ENCODE measurements at places on chromosomes 3 and 15.

- DNase-seq, result peak; percentile 36
Measured at GRCh38 chr3:4492208-4493013, 737 bp upstream of the ITPR1 start.

GRCh38 chr15:61811952-61812351 lies 248.3 kb downstream of the VPS13C start:
- no peak for DNase-seq

DNA sequence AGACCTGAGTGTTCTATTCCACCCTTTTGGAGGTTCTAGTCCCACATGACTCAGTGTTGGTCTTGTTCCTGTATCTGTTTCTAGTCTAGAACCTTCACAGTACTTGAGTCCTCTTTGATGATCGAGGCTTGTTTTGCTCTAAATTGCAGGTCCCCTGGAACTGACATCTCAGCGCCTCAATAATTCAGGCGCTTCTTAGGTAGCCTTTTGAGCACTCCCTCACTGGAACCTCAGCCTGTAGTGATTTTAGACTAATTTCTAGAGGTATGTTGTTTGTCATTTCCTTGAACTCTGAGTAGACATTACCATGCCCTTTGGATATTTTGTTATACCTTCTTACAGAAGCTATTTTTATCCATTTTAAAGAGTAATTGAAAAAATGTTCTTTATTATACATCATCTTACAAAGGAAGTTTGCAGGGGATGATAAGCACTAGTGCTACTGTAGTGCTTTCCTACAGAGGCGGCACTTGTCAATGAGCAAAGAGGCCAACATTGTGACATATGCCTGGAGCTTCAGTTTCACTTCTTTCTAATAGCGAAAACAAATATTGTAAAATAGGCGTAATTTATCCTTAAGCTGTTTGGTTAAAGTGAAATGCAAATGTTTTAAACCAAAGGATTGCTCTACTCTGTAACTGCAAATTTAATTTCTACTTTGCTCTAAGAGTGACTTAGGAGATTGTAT lies 75.7 kb downstream of the EFL1 start:
- DNase-seq, result no peak

GRCh38 chr3:158683230-158683962 lies 10.9 kb upstream of the LXN start:
- DNase-seq, result no peak

DNA sequence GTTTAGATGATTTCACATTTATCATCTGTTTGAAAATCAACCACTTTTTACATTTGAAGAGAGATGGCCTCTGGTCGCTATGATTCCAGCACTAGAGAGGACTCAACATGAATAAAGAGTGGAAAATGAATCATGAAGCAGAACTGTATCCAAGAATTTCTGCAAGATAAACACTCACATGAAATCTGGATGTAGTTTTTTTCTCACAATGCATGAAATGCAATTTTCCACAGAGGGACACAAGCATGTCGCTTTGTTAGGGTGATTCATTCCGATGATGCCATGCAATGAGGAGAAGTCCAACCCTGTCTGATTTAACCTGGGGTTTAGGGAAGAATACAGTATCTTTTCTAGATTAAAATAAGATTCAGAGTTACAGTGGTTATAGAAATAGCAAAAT lies 50.4 kb upstream of the ADCY5 start:
- no peak for DNase-seq

GRCh38 chr3:168709073-168709472 lies 613.3 kb upstream of the GOLIM4 start:
- no peak for DNase-seq

GRCh38 chr3:154926721-154927120 lies 153.4 kb upstream of the MME start:
- DNase-seq, result no peak

DNA sequence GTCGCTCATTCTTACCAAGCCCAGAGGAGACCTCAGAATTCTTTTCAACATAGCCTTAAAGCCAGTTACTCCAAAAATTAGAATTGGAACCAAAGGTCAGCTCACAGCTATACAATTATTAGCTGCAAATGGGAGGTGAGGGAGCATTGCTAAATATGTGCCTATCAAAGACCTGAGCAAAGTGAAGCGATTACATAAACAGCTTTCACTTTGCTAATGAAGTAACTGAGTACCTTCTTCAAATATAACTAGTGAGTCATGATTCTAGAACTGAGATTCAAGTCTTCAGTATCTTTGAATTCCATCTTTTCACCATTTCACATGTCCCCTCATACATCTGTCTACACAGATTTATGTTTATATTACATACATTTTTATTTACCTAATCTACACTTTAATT lies 122.6 kb downstream of the P2RY1 start:
- DNase-seq, result no peak

DNA sequence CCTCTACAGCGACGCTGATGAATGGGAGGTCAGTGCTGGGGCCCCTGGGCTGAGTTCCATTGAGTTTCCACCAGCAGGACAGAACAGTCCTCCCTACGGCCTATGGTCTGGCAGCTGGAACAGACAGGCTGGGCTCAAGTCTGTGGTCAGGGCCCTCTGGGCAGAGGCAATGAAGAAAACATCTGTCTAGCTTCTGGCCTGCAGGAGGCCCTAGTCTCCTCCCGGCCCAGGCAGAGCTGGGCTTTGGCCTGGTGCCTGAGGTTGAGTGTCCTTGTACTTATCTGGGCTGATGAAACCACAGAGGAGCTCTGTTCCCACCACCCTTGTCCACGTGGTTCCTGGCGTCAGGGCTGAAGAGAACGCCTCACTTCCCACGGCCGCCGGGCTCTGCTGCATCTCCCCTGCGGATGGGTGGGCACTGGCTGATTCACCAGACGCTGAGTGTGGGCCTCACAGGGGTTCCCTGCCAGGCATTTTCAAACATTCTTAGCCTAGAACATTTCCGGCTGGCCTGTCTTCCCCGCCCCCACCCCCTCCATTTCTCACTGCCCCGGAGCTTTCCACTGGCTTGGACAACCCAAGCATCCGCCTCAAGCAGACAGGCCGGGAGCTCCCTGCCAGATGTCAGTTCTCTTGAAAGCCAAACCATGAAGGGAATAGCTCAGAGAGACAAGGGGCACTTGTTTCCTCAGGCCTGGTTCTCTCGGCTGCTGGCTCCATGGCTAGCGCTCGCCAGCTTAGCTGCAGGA lies 20.3 kb downstream of the PPCDC start:
- DNase-seq, result no peak

DNA sequence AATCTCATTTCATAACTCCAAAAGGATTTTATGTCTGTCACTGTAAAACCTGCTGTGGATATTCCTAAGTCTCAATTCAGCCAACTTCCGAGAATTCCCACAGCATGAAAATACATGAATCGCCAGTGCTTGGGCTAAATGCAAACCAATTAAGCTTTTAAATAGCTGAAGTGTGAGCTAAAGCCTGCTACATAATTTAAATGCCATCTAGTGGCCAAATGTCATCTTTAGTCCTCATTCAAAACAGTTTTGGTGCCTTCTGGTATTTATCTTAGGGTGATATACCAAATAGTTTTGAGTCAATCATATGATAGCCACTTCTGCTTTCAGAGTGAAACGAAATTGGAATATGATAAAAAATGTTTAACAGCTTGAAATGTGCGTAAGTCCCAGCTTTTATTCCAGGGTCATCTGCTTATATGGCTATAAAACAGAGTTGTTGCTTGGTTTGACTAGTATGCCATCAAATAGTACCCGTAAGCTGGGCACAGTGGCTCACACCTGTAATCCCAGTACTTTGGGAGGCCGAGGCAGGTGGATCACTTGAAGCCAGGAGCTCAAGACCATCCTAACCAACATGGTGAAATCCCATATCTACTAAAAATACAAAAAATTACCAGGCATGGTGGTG lies 41.8 kb upstream of the CCNL1 start:
- no peak for DNase-seq

- no peak for DNase-seq
Measured at GRCh38 chr15:99930696-99931095, 197.5 kb upstream of the LYSMD4 start.

DNA sequence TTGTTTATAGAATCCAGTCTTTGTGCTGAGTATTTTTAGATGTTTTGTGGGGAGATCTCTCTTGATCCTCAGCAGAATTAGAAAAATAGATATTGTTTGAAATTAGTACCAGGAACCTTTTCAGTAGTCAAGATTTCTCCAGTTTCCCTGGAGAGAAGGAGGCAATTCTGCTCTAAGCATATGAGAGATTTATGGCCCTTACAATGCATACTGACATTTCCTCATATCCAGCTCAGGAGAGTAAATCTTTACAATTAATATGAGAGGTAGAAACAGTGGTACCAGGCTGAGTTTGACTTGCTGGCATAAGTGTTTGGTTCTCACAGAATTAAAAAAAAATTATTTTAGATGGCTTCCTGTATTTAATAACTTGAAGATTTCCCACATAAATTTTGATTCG lies 239.1 kb upstream of the SGO1 start:
- no peak for DNase-seq

DNA sequence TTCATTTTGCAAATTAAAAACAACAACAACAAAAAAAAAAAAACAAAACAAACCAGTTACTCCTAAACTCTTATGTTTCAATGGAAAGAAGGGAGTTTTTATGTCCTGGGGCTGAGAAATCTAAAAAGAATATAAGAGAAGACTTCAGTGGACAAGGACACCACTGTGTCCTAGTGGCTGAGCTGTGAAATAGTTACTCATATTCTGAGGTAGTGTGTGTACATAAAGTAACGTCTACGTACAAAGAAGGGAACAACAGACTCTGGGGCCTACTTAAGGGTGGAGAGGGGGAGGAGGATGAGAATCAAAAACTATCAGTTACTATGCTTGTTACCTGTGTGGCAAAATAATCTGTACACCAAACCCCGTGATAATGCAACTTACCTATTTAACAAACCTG lies 6.0 kb upstream of the TP53BP1 start:
- DNase-seq, result no peak

DNA sequence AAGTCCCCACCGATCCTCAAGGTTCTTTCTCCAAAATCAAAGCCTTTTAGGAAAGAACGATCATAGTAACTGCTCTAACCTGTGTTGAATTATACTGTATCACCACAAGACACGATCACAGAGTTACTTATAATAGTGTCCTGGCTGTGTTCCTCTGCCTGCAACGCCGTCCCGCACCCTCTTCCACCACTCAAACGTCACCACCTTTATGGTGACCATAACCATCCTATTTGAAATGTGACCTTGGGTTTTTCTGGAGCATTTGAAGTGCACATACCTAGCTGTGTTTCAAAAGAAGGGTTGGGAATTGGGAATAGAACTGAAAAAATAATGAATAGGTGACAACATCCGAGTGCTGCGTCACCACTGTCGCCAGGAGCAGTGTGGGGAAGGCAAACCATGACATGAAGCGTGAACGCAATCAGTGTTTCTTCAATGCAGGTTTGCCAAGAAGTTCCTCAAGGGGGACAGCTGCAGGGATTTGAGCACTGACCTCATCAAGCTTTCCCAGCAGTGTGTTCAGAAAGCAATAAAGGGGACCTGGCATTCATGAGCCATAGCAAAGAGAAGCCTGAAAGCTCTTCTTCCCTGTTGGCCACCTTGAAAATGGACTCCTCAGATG lies 769 bp upstream of the SELENOS start:
- no peak for DNase-seq

DNA sequence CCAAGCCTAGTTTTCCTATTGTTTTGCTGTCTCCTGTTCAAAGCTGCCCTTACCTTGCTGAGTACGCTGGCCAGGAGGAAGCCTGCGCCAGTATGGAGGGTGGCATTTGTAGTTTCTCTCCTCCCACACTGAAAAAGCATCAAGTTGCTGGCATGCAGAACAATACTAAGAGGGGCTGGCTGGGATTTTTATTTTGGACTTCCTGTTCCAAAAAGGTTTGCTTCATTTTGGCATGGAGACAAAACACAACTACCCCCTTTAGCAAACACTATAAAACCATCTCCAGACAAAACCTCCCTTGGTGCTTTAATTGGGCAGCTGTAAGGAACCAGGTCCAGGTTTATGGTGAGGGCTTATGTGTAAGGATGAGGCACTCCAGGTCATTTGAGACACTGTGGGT lies 457.6 kb downstream of the PDCD6IP start:
- DNase-seq, result no peak

- DNase-seq, result no peak
Measured at GRCh38 chr3:117695321-117695720, 985.7 kb downstream of the TUSC7 start.

DNA sequence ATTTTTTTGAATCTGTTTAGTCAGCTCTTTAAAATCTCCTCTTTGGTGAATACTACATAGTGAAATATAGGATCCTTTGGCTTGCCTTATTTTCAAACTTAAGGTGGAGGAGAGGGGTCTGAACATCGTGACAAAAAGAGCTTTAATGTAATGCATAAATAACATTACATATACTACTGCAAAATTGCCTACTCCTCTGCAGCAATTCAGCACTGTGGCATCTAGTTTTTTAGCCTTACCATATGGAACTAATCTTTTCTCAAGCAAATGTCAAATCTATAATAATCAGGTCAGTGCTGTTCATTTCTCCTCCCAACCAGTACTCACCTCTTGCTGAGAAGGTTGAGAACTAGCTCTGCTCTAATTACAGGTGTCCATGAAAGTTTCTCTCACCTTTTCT lies 394.0 kb upstream of the CDIN1 start:
- DNase-seq, result no peak

DNA sequence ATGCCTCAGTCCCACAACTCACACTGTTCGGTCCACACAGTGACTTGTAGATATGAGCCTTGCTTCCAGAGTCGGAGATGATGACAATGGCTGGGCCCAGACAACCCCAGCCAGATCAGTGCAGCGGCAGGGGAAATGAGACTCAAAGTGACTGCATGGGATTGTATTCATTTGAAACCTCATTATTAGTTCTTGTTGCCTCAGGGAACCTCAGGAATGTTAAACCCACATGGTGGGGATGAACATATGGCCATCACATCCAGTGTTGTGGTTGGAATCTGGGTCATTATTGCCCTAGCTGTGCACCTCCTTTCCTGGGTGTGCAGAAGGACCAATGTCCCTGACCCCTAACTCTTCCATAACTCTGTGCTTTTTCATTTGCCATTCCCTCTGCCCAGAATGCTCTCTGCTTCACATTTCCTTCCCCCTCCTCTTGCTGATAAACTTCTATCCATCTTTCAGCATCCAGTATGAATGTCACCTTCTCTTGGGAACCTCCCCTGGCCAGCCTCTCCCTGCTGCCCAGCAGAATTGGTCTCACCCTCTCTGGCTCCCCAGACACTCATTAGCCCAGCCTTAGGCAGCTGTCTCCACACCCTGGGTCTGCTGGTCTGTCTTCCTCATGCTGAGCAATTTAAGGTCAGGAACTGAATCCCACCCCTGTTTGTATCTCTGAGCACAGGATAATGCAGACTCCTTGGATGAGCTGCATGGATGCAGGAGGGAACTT lies 67.0 kb upstream of the TNFAIP8L3 start:
- no peak for DNase-seq

- DNase-seq, result no peak
Measured at GRCh38 chr15:31605467-31605931, 278.9 kb downstream of the KLF13 start.

- DNase-seq, result no peak
Measured at GRCh38 chr3:162370141-162370540, 873.5 kb downstream of the OTOL1 start.
